Aorta (tissue), 5 donors: ENCODE measurements at places on chromosomes 2 and 18. TPM values are rescaled to one million over a fixed set of nuclear protein-coding genes. Genes with fewer than 3 reads are reported as not detected.

GRCh38 chr2:37390777-37391176 is 46.3 kb downstream of the QPCT start:
- no peak overlapping the region for H3K27ac ChIP-seq
- no peaks in the 10 kb centered on the region for H3K36me3 ChIP-seq
- no peaks in the 10 kb centered on the region for H3K27me3 ChIP-seq
- no peak overlapping the region for H3K4me3 ChIP-seq
- no peaks in the 10 kb centered on the region for H3K4me1 ChIP-seq
- DNase-seq: no peak

- H3K27me3 ChIP-seq: no peaks in the 10 kb centered on the region
- H3K4me1 ChIP-seq: no peaks in the 10 kb centered on the region
- DNase-seq: no peak
- H3K36me3 ChIP-seq: no peaks in the 10 kb centered on the region
- H3K4me3 ChIP-seq: no peak overlapping the region
These were observed 355.2 kb upstream of the UBE2E3 start for GRCh38 chr2:180625006-180625844.

DNA sequence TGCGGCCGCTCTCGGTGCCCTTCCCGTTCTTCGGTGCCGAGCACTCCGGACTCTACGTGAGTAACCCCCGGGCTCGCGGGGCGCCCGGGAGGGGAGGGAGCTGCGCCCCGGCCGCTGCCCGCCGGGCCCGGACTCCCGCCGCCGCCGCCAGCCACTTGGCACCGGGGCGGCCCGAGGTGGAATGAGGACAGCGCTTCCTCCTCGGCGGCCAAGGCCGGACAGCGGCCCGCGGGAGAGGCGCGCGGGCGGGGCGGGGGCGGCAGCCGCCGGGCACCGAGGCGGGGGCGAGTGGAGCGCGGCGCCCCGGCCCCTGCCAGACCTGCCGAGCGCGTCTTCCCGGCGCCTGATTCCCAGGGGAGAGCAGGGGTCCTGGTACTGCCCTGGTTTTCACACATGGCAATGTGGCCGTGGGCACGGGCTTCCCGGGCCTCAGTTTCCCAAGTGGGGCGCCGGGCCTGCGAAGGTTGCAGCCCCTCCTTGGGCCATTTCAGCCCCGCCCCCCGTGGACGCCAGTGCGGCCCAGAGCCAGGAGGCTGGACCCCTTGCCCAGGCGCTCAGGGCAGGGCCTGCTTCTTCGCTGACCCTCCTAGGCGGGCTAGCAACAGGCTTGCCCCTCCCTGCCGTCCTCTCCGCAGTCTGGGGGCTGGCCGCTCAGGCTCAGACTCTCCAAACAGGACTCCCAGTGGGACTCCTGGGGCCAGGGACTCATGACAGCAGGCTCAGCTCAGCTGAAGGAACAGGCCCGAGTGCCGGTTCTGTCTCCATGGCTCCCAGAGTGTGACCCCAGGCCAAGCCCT is 775 bp downstream of the SNED1 start:
- H3K4me1 ChIP-seq: peaks cover 6% of the 10 kb centered on the region
- no peaks in the 10 kb centered on the region for H3K36me3 ChIP-seq
- H3K27ac ChIP-seq: no peak overlapping the region
- no peaks in the 10 kb centered on the region for H3K27me3 ChIP-seq

The PNKD gene
- polyA plus RNA-seq: 91.2 TPM
